AG08396 (cell line): ENCODE measurements at places on chromosomes 6 and 20.

DNA sequence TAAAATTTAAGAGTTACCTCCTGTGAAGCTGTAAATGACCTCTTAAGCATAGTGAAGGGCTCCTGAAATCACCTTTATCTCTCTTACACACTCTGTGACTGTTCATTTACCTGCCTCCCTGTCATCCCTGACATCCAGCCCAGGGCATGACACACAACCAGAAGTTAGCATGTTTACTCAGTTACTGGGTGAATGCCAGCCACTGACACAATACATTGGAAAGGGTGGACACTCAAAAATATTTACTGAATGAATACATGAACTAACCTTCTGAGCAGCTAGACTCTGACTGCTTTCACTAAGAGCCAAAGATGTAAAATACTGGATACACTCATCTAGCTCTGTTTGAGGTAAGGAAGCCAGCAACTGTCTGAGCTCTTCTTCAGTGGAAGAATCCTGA lies 25.3 kb downstream of the SERAC1 start:
- DNase-seq = peak; percentile 42

- DNase-seq = no peak
Measured at GRCh38 chr6:98358173-98358572, 476.2 kb upstream of the POU3F2 start.

DNA sequence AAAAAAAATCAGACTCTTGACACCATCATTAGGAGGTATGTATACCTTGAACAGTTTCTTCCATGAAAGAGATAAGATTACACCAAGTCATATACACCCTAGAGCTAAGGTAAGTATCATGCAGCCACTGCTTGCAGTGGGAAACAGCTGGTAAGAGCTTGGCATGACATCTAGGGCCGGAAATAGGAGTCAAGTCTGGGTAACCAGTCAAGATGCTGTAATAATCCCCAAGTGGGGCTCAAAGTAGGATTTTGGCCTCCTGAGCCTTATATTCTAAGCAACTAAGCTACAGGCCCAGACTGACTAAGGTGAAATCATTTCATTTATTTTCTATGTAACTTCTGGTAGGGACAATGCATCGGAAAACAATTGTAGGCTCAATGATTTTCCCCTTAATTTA lies 23.9 kb downstream of the TRERF1 start:
- DNase-seq = no peak

DNA sequence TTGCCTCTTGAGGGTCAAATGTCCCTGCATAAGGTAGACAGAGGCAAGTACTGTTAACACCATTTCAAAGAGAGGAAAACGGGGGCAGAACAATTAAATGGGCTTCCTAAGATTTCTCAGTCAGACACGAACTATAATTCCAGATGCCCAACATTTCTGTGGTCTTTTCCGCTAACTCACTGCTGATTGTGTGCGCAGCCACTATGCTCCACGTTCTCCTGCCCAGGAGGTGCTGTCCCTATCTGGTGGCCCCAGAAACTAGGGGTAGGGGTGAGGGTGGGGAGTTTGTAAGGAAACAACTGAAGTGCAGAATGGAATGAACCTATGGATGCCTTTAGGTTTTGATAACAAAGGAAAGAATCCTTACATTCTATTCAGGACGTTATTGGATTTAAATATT lies 86.1 kb upstream of the BACH2 start:
- no peak for DNase-seq

- no peak for DNase-seq
Measured at GRCh38 chr6:14921170-14921569, 324.7 kb upstream of the JARID2 start.

- DNase-seq = no peak
Measured at GRCh38 chr6:145347216-145347615, 388.1 kb downstream of the EPM2A start.

GRCh38 chr20:9919271-9920014 lies 80.6 kb upstream of the PAK5 start:
- DNase-seq = no peak

GRCh38 chr20:44516491-44516890 lies 5.4 kb downstream of the SERINC3 start:
- no peak for DNase-seq

- DNase-seq = no peak
Measured at GRCh38 chr6:105164418-105164817, 15.4 kb downstream of the POPDC3 start.

DNA sequence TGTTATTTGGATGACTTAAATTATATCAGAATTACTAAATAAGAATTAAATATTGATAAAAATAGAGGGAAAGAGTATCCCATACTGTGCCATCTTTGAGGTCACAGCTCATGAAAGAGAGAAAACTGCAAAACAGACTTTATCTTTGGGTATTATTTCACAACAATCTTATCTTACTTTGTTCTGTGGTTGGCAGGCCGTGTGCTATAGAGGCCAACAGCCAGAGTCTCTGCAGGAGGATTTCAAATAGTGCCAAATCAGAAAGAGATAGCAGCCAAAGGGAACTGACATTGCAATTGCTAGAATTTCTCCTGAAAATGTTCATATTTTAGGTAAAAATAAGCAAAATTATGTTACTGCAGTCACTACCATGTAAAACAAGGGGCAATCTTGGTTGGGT lies 354.2 kb downstream of the GRIK2 start:
- no peak for DNase-seq

DNA sequence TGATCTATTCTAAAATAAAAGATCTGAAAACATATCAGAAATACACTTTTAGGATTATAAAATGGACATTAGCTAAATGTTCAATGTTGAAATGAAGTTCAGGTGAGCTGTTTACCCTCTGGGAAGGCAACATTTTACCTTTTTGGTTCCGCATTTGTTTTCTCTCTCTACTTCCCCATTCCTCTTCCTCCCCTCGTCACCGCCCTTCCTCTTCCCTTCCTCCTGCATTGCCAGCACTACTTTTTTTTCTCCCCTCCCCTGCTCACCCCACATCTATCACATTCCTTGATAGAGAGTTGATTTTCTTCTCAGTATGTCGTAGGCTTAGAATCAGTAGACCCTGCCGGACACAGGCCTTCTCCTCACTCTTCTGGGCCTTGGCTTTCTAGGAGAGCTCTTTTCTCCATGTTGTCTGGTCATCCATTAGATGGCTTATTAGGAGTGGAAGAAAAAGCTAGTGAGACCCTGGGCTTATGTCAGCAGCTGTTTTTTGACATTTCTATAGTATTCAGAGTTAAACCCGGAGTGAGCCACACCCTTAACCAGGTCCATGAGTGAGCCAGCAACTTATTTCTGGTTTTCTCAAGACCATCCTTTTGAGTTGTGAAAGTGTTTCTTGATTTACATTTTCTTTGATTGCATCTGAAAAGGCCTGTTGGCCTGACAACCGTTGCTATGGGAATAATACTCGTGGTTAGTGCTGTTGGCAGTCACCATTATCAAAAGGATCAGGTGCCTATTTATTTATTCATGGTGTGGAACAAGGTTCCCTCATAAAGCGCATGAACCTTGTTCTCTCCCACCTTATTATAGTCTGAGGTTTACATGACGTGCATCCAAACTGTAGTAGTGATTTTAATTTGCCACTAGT lies 90.9 kb downstream of the DTD1 start:
- DNase-seq = no peak

DNA sequence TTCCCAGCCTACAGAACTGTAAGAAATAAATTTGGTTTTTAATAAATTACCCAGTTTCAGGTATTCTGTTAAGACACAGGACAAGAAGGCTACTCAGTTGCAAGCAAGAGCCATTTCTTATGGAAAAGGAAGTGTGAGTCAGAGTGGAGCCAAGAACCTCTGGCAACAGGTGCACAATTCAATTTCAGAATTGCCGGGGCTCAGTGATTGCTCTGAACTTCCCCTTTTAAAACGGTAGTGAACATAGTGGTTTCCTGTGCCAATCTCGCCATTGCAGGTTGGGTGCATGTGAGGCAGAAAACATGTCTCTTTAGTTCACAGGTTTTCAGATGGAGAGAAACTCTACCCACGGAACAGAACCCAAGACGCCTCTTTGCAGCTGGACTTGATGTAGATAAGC lies 16.4 kb downstream of the PIGT start:
- DNase-seq = no peak

GRCh38 chr6:108877046-108877751 lies 29.0 kb downstream of the ARMC2 start:
- peak; percentile 68 for DNase-seq

DNA sequence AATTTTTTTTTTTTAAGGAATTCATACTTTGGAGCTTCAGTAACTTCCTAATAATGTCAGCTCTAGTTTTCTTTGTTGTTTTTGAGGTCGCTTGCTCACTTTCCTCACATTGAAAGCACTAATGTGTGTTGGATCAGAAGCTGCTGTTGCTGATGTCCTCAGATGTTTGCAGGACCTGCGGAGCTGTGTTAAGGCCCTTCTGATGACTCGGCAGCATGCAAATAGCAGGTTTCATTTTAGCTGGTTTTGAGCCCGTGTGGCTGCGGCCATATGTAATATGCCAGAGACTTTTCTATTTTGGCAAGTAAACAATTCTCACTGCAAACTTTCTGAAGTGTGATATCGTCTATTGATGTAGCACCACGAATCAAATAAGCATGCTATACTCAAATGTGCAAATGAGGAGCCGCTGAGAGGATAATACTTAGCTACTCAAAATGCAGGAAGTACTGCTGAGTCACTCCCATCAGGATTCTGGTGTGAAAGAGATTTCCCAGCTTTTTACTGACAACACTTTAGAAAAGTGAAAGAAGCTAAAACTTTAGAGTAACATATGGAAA lies 187.8 kb downstream of the SASH1 start:
- DNase-seq = peak; percentile 75

DNA sequence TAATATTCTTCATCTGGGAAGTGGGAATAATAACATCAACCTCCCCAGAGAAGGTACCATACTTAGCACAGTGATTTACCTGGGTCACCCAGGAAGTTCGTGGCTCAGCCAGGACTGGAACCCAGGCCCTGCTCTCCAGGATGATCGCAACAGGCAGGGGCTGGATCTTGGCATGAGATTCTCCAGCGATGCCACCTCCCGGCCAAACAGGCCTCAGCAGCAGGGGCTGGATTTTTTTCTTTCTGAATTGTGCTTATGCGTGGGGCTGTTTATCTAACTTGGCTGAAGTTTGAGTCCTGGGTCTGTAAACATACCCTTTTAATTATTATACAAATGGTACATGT lies 129.5 kb upstream of the PTPN1 start:
- peak; percentile 82 for DNase-seq

GRCh38 chr6:81265106-81265505 lies 487.4 kb downstream of the TENT5A start:
- peak; percentile 58 for DNase-seq

- no peak for DNase-seq
Measured at GRCh38 chr6:152226119-152226518, 411.0 kb downstream of the SYNE1 start.

DNA sequence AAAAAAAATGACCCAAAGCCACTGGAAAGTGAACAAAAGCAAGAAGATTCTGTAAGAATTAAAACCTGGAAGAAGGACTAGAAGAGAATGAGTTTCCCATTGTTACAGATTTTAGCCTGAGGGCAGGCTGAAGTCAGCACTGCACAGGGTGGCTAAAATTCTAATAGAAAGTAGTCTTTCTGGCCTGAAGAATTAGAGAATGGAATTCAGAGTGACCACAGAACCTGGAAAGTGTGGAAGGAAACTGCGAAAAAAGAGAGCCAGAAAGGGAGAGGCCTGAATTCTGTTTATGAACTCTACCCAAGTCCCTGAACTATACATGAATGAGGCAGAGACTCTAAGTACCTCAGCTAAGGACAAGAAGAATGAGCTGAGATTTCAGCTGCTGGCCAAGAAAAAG lies 38.9 kb upstream of the FILIP1 start:
- DNase-seq = no peak

DNA sequence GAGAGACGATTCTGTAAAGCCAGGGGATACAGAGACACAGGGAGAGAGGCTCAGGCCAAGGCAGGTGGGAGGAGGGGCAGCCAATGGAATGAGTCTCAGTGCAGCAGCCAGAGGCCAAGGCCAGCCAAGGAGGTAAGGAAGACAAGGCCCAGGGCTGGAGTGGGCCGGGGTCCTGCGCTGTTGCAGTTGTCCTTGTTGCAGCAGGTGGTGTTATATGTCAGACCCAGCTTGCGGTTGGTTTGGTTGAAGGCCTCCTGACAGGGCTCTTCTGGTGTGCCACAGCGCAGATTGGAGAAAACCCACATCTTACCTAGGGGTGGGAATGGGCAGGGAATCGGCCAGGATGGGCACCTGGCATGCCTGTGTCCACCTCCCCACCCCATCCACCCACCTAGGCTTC lies 2.5 kb downstream of the LY6G6C start:
- no peak for DNase-seq

- DNase-seq = peak; percentile 46
Measured at GRCh38 chr6:6781172-6781872, 192.8 kb downstream of the LY86 start.

DNA sequence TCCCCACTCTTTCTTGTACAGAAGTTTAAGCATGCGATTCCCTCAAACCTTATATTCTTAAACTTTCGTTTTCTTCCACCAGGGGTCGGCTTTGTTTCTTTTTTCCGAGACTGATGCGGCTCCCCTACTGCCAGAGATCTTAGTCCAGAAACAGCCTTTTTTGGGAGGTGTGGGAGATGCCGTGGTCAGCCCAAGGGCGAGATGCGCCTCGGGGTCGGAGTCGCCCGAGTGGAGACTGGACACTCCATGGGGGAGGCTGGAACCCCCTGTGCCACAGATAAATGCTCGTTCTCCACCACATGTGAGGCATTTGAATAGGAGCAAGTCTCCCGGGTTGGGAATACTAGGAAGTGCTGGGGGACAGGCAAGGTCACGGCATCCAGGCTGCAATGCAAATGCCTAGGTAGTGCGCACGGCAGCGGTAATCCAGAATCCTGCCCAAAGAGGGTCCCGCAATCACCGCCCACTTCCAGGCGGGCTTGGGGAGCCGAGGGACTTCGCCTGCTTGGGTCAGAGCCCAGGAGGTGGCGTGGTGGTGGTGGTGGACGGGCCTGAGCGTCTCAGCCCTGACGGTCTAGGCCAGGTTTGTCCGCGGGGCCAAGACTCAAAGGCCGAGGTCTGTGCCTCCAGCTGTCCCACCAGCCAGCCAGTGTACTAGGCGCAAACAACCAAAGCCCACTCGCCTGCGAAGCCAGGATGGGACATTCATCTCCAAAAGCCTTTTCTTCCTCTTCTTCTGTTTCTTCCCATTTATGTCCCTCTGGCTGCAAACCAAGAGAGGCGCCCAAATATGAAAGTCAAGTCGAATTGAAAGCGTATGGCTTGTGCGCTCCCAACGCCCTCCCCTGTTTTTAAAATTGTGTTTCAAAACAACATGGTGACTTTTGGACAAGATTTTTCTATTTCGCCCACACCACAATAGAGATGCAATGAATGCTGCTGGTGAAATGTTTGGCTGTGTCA lies 39.3 kb upstream of the OSTM1 start:
- peak; percentile 77 for DNase-seq

GRCh38 chr20:61233590-61233989 lies 18.5 kb upstream of the CDH4 start:
- DNase-seq = no peak

GRCh38 chr6:21335591-21335990 lies 258.0 kb upstream of the SOX4 start:
- DNase-seq = no peak

- DNase-seq = no peak
Measured at GRCh38 chr20:50270569-50270968, 79.9 kb downstream of the CEBPB start.

GRCh38 chr6:117494283-117494682 lies 11.8 kb downstream of the DCBLD1 start:
- no peak for DNase-seq
